CD4-positive, alpha-beta T cell treated with Interleukin-12 subunit alpha and Interleukin-12 subunit beta, for 1 hour (primary cell): ENCODE measurements at places on chromosomes 1 and 21.

GRCh38 chr1:65512967-65513780, 92.7 kb downstream of the LEPR start:
- no peak for DNase-seq

DNA sequence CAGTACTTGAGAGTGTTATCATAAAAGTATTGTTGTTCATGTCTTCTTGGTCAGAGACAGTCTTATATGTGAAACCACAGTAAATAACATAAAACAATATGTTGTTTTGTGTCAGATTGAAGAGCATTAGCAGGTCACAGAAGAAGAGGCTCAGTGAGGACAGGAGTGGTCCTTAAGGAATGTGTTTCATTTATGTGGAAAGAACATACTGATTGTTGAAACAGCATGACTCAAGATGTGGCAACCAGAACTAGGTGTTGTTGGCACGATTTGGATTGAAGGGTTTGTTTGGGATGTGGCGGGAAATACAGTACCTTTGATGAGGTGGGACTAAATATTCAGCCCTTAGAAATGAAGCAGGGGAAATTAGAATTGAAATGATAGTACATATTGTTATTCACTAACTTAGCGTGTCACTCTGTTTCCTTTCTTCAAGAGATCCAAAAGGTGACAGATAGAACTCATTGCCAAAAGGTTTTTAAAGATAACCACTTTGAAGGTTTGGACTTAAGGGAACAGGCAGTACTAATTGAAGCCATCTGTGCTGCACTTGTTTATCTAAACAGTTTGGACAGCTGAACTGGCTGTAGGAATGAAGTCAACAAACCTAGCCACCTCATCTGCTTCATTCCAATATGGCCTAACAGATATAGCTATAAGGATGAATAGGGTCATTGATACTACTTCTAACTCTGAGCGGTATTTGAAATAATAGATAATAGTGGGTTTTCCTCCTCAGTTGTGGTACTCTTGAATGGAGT, 14.4 kb downstream of the RALGPS2 start:
- DNase-seq, result no peak

- DNase-seq, result peak; percentile 43
Measured at GRCh38 chr1:116826818-116827606, 72.8 kb downstream of the CD2 start.

GRCh38 chr1:232650845-232651244, 20.9 kb upstream of the SIPA1L2 start:
- no peak for DNase-seq

GRCh38 chr1:45335855-45336324, 4.1 kb upstream of the TOE1 start:
- DNase-seq, result no peak

DNA sequence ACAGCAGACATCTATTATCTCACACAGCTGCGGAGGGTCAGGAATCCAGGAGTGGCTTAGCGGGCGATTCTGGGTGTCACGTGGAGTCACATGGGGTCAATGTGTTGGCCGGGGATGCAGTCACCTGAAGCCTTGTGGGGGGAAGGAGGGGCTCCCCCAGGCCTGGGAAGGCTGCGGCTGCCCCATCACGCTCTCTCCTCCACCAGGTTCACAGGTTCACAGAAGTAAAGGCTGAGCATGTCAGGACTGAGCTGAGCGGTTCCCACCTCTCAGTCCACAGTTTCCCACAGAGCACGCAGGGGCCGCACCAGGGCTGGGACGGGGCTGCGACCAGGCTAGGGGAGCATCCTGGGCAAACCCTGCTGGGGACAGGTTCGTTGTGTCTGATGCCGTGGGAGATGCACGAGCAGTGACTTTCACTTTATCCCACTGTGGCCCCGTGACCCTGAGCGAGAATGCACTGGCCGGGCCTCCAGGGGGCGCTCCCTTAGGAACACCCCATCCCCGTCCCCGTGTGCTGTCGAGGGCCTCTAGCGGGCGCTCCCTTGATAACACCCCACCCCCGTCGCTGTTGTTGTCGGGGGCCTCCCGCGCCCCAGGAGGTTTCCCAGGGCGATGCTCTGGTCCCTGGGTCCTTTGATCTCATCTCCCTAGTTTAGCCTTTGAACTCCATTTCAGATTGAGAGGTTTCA, 73.2 kb upstream of the TRAPPC10 start:
- DNase-seq, result peak; percentile 89

DNA sequence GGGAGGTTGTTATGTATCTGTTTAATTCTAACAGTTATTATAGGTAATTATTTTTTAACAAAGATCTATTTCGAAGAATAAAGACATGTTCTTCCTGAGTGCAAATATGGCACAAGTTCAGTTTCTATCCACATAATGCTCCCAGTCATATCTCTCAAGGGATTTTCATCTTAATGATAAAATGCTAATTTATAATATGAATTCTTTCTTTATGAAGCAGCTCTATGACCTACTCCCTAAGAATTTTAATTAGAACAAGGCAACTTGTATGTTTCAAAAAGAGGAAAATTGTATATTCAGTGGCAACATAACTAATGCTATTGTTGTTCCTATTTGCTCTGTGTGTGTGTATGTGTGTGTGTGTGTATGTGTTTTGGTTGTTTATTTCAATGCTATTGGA, 1222.1 kb upstream of the NCAM2 start:
- DNase-seq, result no peak

DNA sequence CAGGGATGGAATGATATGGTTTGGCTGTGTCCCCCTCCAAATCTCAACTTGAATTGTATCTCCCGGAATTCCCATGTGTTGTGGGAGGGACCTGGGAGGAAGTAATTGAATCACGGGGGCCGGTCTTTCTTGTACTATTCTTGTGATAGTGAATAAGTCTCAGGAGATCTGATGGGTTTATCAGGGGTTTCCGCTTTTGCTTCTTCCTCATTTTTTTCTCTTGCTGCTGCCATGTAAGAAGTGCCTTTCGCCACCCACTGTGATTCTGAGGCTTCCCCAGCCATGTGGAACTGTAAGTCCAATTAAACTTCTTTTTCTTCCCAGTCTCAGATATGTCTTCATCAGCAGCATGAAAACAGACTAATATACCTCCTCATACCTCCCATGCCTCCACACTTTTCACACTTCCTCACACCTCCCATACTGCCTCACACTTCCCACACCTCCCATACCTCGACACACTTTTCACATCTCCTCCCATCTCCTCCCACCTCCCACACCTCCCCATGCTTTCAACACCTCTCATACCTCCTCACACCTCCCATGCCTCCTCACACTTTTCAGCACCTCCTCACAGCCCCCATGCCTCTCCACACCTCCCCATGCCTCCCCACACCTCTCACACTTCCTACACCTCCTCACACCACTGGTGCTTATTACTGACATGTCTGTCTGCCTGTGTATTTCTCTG, 21.3 kb downstream of the GPR137B start:
- peak; percentile 15 for DNase-seq

DNA sequence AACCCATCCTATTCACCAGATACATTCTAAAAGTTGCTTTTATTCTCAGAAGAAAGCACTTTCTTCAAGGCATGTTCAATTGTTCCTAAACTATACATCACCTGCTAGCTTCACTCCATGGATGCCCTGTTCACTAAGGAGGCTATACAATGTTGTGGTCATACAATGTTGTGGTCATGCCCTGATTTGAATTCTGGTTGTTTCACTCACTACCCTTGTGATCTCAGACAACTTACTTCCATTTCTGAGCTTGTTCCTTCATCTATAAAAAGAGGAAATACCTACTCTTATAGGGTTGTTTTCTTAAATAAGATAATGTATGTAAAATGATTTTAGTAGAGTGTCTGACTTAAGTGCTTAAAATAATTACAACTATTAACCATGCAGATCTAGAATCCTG, 19.7 kb downstream of the EDEM3 start:
- no peak for DNase-seq

GRCh38 chr1:224368409-224368808, 11.7 kb downstream of the CNIH4 start:
- DNase-seq, result no peak

DNA sequence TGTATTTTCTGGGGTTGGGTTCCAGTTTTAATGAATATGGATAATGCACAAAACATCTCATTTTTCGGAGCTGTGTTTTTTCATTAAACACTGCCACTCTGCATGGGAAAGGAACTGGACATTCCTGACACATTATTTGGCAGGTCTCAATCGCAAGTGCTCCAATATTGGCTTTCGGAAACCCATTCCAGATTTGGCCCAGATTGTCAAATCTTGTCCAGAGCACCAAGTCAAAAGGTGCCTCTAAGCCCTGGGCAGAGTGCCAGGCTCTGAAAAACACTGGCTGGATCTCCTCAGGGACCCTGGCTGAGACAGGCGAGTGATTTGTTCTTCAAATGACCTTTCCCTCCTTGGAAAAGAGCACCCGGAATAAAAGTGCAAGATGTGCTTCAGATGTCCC, 68.4 kb upstream of the MRPS6 start:
- no peak for DNase-seq

- DNase-seq, result peak; percentile 55
Measured at GRCh38 chr1:1959840-1960479, 40.9 kb upstream of the TMEM52 start.

- DNase-seq, result no peak
Measured at GRCh38 chr1:239354231-239354630, 32.1 kb upstream of the CHRM3 start.

DNA sequence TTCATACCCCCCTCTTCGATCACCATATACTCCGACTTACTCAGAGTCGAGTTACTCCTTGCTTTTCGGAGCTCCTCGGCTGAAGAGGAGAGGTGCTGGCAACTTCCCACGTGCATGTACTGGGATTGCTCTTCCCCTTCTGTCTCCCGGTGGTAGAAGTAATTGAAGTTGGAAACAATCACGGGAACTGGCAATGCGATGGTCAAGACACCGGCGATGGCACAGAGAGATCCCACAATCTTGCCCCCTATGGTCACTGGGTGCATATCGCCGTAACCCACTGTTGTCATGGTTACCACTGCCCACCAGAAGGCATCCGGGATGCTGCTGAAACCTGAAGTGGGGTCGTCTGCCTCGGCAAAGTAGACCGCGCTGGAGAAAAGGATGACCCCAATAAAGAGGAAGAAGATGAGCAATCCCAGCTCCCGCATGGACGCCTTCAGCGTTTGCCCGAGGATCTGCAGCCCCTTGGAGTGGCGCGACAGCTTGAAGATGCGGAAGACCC, 1.5 kb downstream of the KCNA3 start:
- DNase-seq, result peak; percentile 71

DNA sequence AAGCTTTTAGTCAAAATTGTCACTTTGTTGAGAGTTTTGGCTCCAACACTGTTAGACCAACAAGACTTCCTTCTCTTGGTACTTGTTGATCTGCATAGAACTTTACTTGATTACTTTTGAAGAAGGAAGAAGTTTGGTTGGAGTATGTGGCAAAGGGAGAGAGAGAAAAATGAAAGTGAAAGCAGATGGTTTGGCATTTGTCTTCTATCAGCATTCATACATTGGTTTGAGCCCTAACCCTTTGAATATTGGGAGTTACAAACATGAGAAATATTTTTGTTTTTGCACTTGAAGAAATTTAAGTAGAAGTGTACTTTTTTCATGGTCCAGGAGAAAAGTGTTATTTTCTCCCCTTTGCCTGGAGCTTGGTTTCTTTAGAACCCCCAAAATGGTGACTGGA, 169.8 kb downstream of the ADGRL4 start:
- no peak for DNase-seq

GRCh38 chr1:88399690-88400089, 284.4 kb upstream of the PKN2 start:
- DNase-seq, result no peak

DNA sequence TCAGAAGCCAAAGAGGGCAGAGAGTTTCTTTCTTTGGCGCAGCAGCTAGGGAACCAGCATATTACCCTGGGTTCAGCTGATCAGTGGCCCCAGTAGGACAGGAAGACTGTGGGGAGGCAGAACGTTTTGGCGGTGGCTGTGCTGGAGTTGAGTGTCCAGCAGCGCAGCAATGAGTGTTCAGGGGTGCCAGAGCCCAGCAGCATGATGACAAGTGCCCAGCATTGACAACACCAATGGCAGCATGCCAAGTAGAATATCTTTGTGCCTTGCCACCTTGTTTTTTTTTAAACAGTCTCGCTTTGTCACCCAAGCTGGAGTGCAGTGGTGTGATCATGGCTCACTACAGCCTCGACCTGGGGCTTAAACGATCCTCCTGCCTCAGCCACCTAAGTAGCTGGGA, 106.7 kb upstream of the CDC42BPA start:
- no peak for DNase-seq

DNA sequence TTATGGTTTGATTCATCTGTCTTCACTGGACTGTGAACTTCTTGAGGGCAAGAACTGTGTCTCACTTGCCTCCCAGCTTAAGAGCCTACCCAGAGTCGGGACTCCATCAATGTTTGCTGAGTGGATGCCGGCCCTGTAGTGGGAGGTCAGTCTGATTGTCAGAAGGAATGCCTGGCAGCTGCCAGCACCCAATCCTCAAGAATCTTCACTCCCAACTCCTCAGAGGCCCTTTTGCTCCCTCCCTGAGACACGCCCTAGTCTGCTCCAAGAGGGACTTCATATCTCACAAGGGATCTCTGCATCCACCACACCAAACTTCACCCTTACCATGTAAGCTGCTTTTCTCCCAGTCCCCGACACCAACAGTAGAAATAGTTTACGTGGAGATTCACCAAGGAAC, 15.2 kb upstream of the KDM4A start:
- no peak for DNase-seq

DNA sequence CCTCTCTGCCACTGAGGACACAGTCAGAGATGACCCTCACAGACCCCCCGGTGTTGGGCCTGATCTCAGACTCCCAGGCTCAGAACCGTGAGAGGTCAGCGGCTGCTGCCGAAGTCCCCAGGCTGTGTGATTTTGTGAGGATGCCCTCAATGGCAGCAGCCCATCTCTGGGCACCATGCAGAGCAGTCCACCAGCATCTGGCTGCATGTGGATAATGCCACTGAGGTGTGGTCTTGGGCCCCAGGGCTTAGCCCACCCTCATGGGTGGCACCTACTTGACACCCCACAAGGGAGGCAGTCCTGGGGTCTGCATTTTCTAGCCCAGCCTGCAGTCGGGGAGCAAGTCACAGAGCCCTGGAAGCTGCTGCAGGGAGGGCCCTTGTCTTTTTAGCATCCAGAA, 5.5 kb upstream of the ACTRT2 start:
- no peak for DNase-seq

- no peak for DNase-seq
Measured at GRCh38 chr1:66758241-66758755, 6.0 kb downstream of the DYNLT5 start.

DNA sequence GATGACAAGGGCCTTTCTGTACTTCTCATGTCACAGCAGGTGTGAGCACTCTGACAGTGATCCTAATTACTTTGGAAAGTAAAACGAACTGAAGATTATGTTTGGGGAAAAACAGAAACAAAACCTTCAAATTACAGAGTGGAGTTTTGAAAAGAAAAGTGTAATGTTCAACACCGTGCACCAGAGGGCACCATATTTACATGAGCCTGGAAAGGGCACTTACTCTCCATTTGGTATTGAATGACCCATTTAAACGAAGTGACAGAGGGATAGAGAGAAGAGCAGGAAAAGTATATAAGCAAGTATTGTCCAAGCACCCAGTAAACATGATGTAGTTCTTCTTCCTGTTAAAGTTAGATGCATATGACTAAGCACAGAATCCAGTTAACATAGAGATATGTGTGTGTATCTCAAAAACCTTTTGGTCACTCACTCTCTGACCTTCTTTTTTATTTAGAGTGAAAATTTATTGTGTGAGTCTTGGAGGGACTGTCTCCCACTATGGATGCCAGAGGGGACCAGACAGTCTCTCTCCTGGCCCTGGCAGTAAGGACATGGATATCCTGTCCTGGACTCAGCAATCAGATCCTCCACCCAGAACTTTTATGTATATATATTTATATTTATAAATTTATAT, 3.8 kb upstream of the RGSL1 start:
- peak; percentile 37 for DNase-seq

GRCh38 chr1:200774735-200775444, 36.2 kb downstream of the CAMSAP2 start:
- DNase-seq, result no peak
